Muscle of arm (tissue), 14 donors: ENCODE measurements at places on chromosomes 4 and X.

GRCh38 chr4:66376921-66377320, 706.6 kb upstream of the EPHA5 start:
- DNase-seq, result no peak

DNA sequence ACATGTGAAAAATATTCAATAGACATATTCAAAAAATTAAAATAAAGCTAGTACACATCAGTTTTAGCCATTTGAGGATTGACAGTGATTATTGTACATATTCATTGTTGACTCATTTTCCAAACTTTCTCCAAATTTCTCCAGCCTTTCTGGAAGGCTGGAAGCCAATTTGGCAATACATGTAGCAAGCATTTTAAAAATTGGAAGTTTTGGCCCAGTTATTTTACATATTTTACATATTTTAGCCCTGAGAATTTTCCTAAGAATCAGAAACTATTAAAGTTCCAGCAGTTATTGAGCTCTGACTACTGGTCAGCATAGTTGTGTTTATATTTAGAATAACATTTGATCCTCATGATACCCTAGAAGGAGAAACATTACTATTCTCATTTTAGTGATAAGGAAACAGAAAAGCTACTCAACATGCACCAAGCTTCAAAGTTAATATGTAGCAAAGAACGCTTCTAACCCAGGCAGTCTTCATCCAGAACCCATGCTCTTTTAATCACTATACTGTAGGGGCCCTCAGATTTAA, 3.2 kb downstream of the CABS1 start:
- peak; percentile 43 for DNase-seq

DNA sequence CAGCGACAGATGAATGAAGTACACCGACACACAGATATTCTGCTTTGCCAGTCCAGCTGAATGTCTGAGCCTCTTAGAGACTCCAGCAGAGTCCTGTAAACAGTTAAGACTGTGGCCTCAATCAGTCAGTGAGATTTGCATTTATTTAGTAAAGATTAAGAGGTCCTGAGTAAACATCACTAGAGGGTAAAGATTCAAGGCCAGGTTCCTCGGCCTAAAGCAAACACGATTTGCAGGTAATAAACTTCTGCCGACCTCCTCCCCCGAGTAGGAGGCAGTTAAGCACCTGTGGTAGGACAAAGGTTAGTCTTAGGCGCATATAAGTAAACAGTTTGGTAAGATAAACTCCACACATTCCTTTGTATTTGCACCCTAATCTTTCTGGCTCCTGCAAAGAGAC, 99.6 kb downstream of the CFAP47 start:
- DNase-seq, result no peak

- DNase-seq, result no peak
Observed at GRCh38 chrX:110258552-110258951, 59.3 kb downstream of the AMMECR1 start.

- DNase-seq, result no peak
Observed at GRCh38 chr4:101806914-101807313, 16.4 kb downstream of the BANK1 start.

- DNase-seq, result no peak
Observed at GRCh38 chr4:6121276-6121850, 79.0 kb downstream of the JAKMIP1 start.
